HuH-7.5 (cell line): ENCODE measurements at places on chromosomes 3 and 15.
A peak's percentile ranks its signal among the peaks of the same experiment; 100 is the strongest.

DNA sequence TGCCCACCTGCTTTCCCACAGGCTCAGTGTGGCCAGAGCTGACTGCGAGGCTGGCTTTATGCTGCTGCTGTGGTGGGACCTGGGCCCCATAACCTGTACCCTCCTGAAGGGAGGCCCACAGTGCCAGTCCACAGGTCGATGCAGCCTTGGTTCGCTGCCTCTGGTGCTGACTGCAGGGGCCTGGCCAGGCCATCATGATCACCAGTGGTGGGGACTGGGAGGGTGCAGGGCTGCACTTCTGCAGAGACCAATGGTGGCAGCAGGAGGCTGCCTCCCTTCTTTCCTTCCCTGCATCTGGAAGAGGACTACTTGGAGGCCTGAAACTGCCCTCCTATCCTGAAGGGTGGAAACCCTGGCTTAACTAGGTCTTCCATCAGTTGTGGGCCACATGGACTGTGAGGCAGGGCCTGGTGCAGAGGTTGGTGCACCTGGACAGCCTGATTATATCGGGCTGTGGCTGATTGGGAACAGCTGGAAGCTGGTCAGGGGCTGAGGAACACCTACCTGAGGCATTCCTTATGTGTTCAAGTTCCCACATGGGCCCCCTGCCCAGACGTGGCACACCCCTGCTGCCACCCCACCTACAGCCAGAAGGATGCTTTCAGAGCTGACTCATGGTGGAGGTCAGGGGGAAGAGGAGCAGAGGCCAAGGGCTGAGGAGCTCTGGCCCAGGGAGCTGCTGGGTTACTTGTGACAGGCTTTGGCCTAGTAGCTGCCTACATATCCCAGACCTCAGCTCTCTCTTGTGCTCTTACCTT, 29.8 kb downstream of the POMGNT2 start:
- DNase-seq = no peak

DNA sequence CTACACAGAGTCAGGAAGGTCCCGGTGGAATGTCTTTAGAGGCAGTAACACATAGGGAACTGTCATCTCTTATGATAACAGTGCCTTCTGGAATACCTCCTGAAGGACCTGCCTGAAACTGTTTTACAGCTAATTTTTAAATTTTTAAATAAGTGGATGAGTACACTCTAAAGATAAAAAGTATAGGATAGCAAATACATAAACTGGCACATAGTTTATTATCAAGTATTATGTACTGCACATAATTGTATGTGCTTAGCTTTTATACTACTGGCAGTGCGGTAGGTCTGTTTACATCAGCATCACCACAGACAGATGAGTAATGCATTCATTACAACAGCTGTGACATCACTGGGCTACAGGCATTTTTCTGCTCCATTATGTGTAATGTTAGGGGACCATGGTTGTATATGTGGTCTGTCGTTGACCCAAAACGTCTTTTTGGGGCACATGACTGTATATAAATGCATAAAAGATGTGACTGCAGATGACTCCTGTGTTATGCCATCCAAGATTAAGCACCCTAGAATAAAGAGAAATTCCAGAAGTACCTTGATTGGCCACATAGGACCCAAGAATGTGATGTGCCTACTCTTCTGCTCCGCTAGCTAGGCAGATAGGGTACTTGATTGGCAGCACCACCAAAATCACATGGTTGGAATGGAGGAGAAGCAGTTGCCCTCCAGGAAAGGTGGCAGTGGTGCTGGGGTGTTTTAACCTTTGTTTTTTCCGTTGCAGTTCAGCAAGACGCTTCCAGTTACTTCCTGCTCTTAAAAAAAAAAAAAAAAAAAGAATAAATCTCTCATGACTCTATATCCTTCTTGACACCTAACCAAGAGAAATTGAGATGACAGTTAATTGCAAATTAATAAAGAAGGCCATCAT, 3.3 kb downstream of the VPS8 start:
- DNase-seq = no peak

DNA sequence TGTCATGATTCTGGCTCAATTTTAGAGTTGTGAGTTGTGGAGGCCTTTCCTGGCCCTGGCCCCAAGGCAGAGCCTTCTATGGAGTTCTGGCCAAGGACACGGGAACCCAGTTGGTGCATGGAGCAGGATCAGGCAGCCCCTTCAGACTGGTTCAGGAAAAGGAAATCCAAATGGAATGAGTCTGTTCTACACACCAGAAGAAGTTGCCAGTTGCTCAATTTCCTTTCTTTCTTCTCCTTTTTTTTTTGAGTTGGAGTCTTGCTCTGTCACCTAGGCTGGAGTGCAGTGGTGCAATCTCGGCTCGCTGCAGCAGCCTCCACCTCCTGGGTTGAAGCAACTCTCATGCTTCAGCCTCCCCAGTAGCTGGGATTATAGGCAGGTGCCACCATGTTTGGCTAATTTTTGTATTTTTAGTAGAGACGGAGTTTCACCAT, 28.9 kb upstream of the BHLHE40 start:
- DNase-seq = no peak

- peak; percentile 51 for DNase-seq
Observed at GRCh38 chr3:176814285-176814684, 383.0 kb downstream of the TBL1XR1 start.

GRCh38 chr3:132556508-132557159, 40.4 kb upstream of the ACKR4 start:
- DNase-seq = no peak
